ENCODE measurements at places on chromosomes 5 and 9.

- DNase-seq: no peak
Measured at GRCh38 chr9:14018081-14018480, 295.9 kb downstream of the NFIB start.

- no peak for DNase-seq
Measured at GRCh38 chr9:79559495-79560181, 12.1 kb upstream of the TLE4 start.

GRCh38 chr5:34487159-34487879, 168.8 kb upstream of the RAI14 start:
- no peak for DNase-seq

DNA sequence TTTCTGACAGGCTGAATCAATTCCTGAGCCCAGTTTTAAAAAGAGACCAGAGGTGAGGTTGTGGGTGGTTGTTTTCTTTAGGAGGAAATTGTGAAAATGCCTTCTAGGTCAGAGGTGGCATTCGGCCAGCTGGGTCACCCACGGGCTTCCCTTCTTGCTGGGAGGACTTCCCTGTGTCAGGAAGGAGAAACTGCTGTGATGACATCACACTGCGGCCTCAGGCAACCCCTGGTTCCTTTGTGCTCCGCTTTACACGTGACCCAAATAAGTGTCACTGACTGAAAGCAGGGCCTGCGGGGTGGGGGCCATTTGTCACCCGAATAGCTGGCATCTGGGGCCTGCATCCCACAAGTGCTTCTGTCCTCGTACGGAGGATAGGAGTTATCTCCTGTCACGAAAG, 39.7 kb downstream of the FABP6 start:
- no peak for DNase-seq

DNA sequence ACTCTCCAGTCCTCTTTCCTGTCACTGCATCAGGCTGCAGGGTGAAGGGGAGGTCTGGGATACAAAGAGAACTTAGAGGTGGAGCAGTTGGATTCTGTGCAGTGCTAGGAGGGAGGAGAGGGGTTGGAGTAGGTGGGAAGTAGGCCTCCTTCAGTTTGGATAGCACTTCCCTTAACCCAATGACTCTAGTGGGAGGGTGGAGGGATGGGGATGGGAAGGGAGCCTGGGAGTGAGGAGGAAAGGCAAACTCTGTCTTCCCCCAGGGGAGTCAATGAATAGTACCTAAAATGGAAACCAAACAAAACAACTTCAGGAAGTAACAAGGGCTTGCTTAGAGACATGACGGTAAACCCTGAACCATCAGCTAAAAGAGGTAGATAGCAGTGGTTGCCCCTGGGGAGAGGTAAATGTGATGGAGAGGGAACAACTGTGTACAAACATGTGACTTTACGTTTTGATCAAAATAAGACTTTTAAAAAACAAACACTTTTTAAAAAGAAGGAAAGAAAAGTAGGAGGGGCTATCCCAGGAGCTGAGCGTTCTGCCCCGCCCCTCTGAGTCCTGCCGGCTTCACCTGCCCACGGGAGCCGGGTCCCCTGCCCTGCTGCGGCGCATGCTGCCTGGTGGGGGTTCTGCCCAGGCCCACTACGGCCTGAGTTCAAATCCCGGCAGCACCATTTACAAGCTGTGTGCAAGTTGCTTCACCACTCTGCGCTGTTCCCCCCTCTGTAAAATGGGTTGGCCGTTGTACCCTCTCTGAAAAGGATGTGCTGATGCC, 30.9 kb downstream of the GSN start:
- peak; percentile 30 for DNase-seq

DNA sequence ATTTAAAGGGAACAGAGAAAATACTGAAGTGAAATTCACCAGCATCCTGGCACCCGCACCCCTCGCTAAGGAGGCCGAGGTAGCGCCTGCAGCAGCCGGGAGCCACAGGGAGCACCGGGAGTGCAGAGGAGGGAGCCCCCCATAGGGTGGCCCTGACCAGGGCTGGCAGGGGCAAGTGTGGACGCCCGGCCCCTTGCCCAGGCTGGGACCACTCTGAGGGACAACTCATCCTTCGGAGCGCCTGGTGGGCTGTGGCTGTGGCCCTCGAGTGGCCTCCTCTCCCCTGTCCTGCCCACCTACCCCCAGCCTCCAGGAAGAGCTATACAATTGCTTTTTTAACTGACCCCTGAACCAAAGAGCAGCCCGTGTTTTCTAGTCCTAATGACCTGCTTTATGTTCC, 47.0 kb downstream of the PLEKHG4B start:
- DNase-seq: no peak

DNA sequence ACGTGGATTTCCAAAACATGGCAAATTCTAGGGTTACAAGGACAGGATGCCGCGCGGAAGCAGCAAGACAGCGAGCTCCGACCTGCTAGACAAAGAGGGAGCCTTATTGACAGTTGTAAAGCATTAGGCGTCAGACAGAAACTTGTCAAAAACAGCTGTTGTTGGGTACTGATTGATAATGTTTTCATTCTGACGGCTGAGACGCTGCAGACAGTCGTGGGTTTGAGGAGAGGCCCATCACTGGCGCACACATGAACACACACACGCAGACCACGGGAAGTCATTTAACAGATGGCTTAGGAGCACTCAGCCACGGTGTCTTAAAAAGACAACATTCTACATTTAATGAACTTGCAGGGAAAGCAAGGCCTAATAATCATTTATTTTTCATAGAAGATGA, 324.0 kb downstream of the NDUFS4 start:
- DNase-seq: no peak

Data from renal pelvis (tissue), 12 donors.